HEK293T (cell line): ENCODE measurements at places on chromosomes 3 and 15.

GRCh38 chr3:141578202-141578973 is 91.6 kb downstream of the RASA2 start:
- DNase-seq = no peak

DNA sequence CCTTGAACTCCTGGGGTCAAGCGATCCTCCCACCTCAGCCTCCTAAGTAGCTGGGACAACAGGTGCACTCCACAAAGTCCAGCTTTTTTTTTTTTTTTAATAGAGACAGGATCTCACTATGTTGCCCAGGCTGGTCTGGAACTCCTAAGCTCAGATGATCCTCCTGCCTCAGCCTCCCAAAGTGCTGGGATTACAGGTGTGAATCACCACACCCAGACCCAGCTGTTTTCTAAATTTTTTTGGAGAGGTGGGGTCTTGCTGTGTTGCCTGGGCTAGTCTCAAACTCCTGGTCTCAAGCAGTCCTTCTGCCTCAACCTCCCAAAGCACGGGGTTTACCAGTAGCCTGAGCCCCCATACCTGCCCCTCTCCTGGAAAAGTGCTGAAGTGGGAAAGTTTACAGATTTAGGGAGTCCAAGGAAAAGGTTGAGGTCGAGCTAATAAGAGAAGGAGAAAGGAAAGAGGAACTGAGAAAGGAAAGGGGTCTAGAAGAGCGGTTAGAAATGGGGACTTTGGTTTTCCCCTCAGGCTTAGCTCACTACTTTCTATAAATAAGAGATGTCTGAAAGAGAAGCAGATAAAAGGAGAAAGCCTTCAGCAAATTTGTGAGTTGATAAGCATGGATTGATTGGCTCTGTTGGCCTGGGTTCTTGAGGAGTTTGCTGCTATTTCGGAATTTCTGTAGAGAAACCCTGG is 23.6 kb downstream of the UBE2E1 start:
- no peak for DNase-seq

- DNase-seq = no peak
Measured at GRCh38 chr3:126551121-126551838, 7.5 kb downstream of the C3orf22 start.

DNA sequence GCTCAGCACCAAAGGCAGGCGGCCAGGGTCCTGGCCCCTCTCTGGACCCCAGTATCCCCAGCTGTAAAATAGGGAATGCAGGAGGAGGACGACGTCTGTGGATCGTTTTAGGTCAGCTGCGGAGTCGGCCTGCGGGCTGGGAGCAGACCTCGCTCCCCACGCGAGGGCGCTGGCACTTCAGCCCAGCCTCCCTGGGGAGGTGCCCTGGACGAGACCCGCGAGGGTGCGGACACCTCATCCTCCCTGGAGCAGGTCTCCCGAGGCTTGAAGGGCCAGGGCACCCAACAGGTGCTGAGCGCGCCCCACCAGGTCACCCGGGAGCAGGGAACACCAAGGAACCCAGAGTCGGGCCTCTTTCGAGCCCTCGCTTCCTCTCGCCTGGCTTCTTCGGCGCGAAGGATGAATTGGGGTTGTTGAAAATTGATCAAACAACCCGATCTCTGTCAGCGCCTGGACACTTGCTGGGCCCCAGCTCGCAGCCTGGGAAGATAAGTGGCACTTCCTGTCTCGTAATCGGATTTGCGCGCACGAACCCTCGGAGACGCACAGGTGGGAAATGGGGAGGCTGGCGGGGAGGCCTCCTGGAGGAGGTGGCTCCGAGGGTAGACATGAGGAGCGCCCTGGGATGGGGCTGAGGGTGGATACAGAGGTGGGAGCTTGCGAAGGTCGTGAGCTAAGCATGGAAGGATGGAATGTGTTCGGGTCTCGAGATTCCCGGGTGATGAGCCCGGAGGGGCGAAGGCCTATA is 588 bp upstream of the VIPR1 start:
- no peak for DNase-seq

DNA sequence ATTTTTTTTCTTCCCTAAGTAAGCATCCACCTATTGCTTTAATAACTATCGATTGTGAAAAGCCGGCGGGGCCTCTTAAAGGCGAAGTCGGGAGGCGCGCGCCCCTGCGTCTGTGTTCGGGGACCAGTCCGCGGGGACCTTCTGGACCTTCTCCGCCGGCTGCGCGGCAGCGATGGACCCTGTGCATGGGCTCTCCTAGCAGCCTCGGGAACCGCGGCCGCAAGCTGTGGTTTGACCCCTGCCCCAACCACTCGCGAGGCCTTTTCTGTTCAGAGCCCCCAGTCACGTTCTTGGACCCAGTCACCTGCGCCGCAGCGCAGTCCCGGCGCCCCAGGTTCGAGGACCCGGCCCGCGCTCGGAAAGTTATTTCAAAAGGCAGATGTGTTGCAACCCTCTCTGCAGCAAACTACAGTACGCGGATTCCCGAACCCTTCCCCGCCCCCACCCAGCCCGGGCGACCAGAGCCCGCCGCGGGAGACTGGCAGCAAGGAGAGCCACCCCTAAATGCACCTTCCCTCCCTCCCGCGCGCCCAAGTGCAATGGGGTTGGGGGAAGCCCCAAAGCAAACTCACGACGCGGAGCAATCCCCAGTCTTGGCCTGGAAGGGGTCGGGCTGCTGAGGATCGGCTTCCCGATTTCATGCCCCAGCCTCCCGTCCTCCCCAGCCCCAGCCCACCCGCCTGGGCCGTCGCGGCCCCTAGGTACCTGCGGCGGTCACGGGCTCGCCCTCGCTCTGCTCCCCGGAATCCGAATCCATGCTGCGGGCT is 684 bp downstream of the TNFAIP8L3 start:
- peak; percentile 11 for DNase-seq

GRCh38 chr15:101269479-101270223 is 7.6 kb downstream of the SELENOS start:
- peak; percentile 50 for DNase-seq

DNA sequence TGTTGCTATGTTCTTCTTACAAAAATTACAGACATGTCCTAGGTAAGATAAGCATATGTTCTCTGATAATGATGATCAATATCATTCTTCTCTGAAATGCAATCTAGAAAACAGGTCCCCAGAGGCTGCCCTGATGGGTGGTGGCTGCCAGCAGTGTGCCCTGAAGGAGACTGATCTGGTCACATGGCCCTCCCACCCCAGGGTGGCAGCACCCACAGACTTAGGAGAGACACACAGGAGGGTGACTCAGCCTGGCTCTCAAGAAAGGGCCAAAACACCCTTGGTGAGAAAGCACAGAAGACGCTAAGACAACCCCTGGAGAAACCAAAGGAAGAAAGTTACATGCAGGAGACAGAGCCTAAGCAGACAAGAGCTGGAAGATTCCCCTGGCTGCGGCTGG is 203.7 kb downstream of the TJP1 start:
- no peak for DNase-seq

GRCh38 chr3:10601151-10601856 is 95.9 kb upstream of the ATP2B2 start:
- no peak for DNase-seq
